Stimulated activated CD4-positive, alpha-beta T cell treated with anti-CD3 and anti-CD28 coated beads, Interleukin-15, amount 100 ng/mL, for 1 hour (primary cell): ENCODE measurements at places on chromosomes 2 and 18.

DNA sequence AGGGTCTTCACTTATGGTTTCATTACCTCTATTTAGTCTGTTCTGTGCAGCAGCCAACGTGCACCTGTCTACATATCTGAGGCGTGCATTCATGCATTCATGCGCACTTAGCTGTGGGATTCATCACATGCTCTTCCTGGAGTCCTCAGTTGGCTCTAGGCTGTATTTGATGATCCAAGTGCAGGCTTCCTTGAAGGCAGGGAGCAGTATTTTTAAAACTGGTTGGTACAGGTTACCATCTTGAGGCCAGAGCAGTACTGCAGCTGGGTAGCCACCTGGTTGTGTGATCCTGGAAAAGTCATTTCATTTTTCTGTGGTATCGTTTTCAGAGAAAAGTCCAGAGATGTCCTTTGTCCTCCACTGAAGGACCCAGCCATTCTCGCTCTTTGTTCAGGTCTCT lies 109.8 kb downstream of the EN1 start:
- no peak for DNase-seq

- DNase-seq, result no peak
These were observed 60.2 kb downstream of the CDCA7 start for GRCh38 chr2:173414823-173415322.

- DNase-seq, result no peak
These were observed 11.5 kb downstream of the GAL3ST2 start for GRCh38 chr2:241788135-241788534.

DNA sequence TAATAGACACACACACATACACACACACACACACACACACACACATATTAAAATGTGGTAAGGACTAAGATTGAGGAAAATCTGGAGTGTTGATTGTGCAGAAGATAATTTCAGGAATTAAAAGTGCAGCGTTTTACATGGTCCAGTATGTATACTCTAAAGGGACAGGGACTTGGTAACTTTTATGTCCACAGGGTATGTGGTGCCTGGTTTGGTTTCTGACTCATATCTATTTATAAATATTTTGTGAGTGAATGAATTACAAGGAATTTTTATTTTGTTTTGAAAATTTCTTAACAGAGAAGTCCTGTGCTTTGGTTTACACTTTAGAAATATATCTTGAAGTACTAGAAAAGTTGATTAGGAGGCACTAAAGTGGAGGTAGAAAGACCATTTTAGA lies 287.7 kb upstream of the NXPH2 start:
- DNase-seq, result no peak

DNA sequence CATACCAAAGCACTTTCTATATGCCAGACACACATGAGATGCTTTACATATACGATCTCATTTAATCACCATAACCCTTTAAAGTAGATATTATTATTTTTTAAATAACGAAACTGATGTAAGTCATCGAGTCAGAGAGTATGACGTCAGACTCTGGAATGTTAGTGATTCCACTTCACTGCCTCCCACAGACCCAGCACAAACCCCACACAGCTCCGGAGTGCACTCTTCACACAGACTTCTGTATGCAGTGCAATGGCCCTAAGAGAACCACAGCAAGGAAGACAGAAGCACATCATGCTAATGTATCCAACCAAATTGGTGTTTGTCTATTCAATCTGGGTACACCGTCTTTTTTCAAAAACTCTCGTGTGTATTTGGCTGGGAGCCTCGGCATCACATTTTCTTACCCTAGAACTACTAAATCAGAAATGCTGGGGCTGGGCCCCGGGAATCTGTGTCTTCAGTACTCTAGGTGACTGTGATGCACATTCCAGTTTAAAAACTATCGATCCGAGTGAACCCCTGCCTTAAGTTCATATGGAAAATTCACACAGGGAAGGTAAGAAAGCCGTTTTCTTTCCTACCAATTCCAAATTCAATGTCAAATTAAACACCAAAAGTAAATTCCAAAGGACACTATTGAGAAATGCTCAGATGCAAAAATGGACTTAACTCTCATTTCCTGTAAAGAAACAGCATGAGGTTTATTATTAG lies 117.7 kb upstream of the ACVR1C start:
- no peak for DNase-seq

GRCh38 chr2:160646684-160647444 lies 153.3 kb upstream of the RBMS1 start:
- no peak for DNase-seq

- DNase-seq, result no peak
These were observed 26.2 kb downstream of the R3HDM1 start for GRCh38 chr2:135557530-135557929.

- DNase-seq, result no peak
These were observed 32.9 kb downstream of the HS1BP3 start for GRCh38 chr2:20617892-20618467.

- DNase-seq, result no peak
These were observed 106.2 kb upstream of the ZFP36L2 start for GRCh38 chr2:43332653-43333052.

- DNase-seq, result no peak
These were observed 46.3 kb downstream of the ADCYAP1 start for GRCh38 chr18:950882-951495.

DNA sequence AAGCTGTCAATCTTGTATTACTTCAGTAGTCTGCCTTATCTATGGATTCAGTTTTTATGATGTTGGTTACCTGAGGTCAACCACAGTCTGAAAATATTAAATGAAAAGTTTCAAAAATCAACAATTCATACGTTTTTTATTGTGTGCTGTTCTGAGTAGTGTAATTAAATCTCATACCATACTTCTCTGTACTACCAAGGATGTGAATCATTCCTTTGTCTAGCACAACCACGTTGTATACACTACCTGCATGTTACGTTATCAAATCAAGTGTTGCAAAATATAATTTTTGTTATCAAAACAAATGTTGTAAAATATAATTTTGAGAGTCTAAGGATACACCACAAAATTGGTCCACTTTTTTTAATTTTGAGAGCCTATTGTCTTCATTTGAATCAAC lies 590.2 kb upstream of the SETBP1 start:
- no peak for DNase-seq

DNA sequence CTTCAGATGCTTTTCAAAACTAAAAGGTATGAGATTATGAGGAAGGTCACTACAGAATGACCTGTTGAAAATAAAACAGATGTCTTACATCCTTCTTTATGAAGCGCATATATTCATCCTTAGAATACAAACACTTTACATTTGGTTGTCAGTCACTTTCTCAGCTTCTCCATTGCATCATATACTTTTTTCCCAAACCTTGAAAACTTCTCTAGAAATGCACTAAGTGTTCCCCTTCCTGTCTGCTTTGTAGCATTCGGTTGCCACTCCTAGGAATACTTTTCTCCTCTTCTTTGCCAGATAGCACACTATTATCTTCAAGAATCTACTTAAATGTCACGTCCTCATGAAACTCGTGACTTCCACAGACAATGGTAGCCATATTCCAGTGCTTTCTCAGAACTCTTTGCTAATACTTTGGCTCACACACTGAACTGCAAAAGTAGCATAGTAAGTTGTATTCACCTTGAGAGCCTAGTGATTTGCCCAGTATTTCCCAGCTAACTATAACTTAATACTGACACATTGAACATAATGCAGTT lies 27.6 kb downstream of the DSC1 start:
- DNase-seq, result no peak

DNA sequence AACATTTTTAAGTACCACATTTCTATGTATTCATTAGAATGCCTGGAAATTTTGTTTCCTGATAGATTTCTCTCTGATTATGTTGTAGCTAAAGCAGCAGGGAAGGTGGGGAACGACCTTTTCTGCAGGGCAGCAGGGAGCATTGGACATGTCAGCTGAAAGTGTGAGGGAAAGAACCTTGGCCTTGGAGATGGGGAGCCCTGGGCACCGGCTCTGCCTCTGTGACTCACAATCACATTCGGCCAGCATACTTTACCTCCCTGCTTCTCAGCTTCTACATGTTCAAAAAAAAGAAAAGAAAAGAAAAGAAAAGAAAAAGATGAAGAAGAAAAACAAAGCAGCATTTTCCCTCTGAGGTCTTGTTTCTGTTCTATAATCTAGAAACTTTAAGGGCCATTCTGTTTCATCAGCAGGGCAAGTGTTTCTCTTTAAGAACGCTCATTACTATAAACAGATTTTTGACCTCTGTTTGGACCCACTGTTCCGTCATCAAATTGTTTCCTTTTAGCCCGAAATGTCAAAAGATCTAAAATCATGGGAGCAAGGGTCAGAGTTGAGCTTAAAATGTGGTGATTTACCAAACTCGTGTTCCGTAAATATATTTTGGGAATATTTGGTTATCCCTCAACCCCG lies 27.9 kb downstream of the SETBP1 start:
- DNase-seq, result no peak

- no peak for DNase-seq
These were observed 3.0 kb upstream of the INPP1 start for GRCh38 chr2:190340369-190340768.

DNA sequence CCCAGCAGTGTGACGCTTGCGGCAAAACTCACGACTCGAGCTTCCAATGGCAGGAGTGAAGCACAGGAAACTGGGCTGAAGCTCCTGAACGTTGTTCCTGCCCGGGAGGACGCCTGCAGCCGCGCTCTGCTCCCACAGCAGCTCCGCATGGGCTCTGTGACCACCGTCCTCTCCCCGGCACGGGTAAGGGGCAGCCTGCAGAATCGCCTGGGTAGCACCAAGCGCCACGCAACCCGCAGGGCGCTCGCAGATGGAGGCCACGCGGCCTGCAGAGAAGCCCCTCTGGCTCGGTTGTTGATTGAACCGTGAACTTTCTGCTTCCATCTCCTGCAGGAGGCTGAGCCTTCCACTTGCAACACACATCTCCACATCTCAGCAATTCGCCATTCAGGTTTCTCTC lies 63.3 kb upstream of the ZNF236 start:
- DNase-seq, result no peak

DNA sequence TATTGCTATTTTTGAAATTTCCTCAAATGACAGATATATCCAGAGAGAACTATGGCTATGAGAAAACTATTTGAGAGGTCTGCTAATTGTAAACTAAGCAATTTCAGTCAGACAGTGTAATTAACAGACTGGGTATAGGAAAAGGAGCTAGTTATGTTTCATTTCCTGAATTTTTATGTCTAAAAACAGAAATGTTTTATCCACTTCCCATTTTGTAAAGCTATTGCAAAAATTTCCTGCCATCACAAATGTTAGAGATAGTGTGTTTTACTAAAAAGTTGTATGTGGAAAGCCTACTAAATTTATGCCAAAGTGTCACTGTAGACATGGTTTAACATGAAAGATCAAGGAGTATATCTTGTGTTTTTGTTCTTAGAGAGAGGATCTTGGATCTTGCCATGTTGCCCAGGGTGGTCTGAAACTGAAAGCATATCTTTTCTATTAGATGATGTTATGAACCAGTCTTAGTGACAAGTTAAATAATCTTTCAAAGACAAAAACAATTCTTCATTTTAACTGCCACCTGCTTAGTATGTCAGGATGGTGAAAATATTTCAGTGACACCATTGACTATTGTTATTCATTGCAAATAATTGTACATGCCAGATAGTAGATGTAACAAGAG lies 40.5 kb upstream of the ITPRID2 start:
- no peak for DNase-seq

GRCh38 chr2:102487761-102488462 lies 14.9 kb downstream of the SLC9A4 start:
- no peak for DNase-seq

DNA sequence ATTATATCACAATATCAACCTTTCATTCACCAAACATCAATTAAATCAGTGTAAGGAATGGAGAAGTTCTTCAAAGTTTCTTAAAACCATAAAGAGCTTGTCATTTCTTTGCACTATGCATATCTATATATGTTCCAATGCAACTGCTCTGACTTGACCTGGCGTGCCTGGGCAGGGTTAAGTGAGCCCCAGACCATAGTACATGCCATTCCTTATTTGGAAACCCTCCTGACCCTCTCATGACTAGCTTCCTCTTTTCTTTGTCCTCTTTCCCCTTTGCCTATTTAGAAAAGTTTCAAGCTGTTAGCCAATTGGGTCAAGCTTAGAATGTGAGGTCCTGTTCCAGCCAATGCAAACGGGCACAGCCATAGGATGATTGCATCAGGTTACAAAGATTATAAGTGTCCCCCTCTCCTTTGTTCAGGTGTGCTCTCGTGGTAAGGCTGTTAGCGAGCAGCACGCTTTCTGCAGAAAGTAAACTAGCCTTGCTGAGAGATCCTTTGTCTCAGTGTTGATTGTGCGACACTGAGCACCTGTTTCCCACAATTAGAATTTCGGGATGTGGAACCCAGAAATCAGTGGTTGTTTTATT lies 78.2 kb upstream of the UXS1 start:
- DNase-seq, result no peak

DNA sequence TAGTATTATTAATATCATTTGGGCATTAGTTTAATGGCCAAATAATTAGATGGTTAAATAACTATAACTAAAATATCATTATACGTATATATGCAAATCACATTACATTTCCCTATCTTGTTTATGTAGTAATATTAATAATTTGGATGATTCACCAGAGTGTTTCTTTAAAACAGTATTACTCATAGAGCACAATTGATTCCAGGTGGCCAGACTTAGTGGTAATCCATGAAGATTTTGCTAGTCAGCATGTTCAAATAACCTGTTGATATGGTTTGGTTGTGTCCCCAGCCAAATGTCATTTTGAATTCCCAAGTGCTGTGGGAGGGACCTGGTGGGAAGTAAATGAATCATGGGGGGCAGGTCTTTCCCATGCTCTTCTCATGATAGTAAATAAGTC lies 782.3 kb downstream of the LRP1B start:
- no peak for DNase-seq

GRCh38 chr2:114614592-114614991 lies 172.2 kb downstream of the DPP10 start:
- DNase-seq, result no peak

DNA sequence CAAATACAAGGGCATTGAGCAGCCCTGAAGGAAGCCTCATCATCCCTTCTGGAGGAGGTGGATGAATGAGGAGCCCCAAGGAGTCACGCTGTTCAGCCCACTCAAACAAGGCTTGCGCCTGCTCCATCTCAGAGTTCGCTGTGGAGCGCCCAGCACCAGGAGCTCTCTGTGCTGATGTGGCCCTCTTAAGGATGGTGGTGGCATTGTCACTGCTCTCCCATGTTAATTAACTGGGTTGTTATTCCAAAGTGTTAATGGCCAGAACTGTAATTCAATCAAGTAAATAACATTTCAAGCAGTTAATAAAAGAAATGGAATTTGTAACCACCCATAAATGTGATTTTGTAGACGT lies 726.0 kb upstream of the RAB6C start:
- no peak for DNase-seq

GRCh38 chr2:166233244-166233643 lies 105.4 kb upstream of the SCN1A start:
- DNase-seq, result no peak

GRCh38 chr18:79630281-79631095 lies 49.1 kb upstream of the CTDP1 start:
- DNase-seq, result no peak

- DNase-seq, result no peak
These were observed 1583.7 kb upstream of the CELF4 start for GRCh38 chr18:39149211-39149806.

GRCh38 chr18:11757084-11757590 lies 68.1 kb downstream of the GNAL start:
- no peak for DNase-seq
